ENCODE measurements at places on chromosomes 2 and 18.

GRCh38 chr2:26993768-26994167, 23.3 kb downstream of the MAPRE3 start:
- no peak for DNase-seq

- no peak for DNase-seq
These were observed 212.1 kb downstream of the TCF4 start for GRCh38 chr18:55375930-55376329.

DNA sequence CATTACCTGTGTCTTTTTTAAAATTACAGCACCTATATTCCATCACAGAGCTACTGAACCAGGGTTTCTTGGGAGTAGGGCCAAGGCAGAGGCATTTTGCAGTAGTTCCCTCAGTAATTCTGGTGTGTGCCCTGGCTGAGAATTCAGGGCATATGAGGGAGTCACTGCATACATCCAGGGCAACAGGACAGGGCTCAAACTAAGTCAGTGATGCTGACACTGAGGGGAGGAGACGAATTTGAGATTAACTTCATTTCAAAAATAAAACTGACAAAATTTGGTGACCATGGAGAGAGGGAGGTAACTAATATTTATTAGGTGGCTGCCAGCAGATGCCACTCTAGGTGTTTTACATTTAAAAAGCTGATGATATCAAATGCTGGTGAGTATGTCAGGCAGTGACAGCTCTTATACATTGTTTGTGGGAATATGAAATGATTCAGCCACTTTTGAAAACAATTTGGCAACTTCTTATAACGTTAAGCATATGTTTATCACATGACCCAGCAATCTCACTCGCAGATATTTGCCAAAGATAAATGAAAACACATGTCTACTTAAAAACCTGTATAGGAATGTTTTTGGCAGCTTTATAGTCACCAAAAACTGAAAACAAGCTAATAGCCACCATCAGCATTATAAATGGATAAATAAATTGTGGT, 20.3 kb downstream of the STRADB start:
- peak; percentile 85 for DNase-seq

GRCh38 chr2:51953931-51954330, 922.0 kb upstream of the NRXN1 start:
- DNase-seq = peak; percentile 73

DNA sequence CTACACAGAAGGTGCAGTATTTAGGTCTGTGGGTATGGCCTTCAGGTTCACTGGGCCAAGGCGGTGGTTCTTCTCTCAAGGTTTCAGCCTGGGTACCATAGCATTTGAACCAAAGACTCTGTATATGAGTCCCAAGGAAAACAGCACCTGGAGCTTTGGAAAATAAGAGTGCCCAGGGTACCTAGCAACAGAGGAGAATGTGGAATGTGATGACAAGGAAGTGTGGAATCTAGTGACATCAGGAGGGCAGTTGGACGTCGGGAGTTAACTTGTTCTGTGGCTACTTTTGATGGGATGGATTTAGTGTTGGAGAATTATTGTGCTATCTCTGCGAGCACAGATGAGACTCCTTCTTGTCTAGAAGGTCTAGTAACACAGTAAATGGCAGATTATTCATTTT, 201.2 kb downstream of the NOL4 start:
- DNase-seq = peak; percentile 10

- no peak for DNase-seq
These were observed 95.4 kb upstream of the CYP20A1 start for GRCh38 chr2:203143391-203143790.

DNA sequence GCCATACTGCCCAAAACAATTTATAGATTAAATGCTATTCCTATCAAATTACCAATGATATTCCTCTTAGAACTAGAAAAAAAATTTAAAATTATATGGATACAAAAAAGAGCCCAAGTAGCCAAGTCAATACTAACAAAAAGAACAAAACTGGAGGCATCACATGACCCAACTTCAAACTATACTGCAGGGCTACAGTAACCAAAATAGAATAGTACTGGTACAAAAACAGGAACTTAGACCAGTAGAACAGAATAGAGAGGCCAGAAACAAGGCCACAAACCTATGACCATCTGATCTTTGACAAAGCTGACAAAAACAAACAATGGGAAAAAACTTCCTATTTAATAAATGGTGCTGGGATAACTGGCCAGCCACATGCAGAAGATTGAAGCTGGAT, 86.1 kb upstream of the KYNU start:
- DNase-seq = no peak

DNA sequence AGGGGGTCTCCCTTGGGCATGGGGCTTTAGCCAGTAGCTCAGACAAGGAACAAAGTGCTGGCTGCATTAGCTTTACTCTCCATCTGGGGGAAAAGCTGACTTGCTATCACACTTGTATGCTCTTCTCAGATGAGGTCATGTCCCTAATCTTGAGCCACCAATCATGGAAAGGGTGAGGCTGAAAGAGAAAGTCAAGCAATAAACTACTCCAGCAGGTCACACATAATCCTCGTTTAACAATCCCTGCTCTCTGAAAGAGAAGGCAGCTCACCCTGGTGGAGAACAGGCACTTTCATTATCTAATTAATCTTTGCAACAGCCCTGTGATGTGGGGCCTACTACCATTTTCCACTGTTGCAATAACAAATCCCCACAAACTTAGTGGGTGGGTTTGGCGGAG, 129.7 kb upstream of the CAPN13 start:
- no peak for DNase-seq

DNA sequence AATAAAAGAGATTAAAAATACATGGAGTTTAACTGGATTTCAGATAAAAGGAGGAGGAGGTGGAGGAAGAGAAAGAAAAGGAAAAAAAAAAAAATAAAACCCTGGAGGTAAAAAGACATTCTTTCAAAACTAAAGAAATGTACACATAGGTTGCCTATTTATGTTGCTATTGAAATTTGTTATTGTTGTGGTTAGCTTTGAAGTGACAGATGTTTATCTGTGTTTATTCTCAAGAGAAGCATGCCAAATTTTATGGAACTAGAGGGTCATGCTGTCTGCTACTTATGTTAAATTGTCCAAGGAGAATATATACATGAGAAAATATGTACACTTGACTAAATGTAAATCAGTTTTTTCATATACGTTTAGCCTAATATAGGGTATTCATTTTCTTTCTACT, 653.2 kb downstream of the DCDC2C start:
- no peak for DNase-seq

All from fibroblast of skin of right quadriceps (primary cell).